Stromal cell of bone marrow (primary cell): ENCODE measurements at places on chromosomes 3 and 15.
A peak's percentile ranks its signal among the peaks of the same experiment; 100 is the strongest.

- DNase-seq: peak; percentile 54
These were observed 202.2 kb downstream of the TIGIT start for GRCh38 chr3:114496021-114496434.

DNA sequence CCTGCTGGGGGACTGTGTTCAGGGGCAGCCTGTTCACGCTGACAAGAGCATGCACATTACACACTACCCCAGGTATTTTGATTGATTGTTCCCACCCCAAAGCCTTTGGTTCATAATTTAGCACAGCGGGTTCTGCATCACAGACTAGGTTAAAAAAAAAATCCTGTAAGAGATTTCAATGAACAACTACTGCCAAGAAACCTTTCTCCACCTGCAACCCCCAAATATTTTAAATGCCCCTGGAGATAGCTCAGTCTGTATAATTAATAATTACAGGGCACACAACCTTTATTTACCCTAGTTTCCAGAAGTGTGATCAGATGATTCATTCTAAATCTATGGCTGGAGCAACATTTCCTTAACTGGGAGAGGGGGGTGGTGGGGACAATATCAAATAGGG lies 87.6 kb downstream of the NR2F2 start:
- DNase-seq: no peak

GRCh38 chr15:93762036-93762435 lies 469.3 kb upstream of the MCTP2 start:
- no peak for DNase-seq

- DNase-seq: no peak
These were observed 308.9 kb downstream of the CTNNB1 start for GRCh38 chr3:41508063-41508696.

- DNase-seq: no peak
These were observed 351.6 kb downstream of the TIGIT start for GRCh38 chr3:114645392-114645791.

DNA sequence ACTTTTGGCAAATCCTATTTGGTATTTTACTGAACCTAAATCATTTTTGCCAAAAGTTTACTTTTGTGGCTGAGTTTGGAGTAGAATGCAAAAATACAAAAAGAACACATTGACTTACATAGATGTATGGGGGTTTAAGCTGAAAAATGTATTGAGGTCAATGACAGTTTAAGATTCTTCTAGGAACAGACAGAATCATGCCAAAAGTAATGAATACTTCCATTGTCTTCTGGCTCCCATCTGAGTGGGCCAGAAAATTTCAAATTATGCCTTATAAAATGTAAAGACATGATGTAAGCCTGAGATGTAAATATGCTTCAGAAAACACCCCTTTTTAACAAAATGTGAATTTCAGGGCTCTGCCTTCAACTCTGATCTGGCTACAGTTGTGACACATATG lies 375.1 kb upstream of the DPH6 start:
- no peak for DNase-seq

- DNase-seq: no peak
These were observed 332.8 kb downstream of the ULK4 start for GRCh38 chr3:41629072-41629471.
